Right renal cortex interstitium (tissue), 3 donors: ENCODE measurements at places on chromosomes 7 and 10. TPM values are rescaled to one million over a fixed set of nuclear protein-coding genes. Genes with fewer than 3 reads are reported as not detected.

Gene GNB2
- polyA plus RNA-seq, result 210 TPM

Gene PIP4K2A
- 28.6 TPM for polyA plus RNA-seq

Gene COL13A1
- 19.5 TPM for polyA plus RNA-seq

Gene AGAP9
- 3.8 TPM for polyA plus RNA-seq

Gene CLCN1
- not detected for polyA plus RNA-seq

Gene RHOBTB1
- polyA plus RNA-seq, result 76.7 TPM

Gene HPSE2
- polyA plus RNA-seq, result 0.78 TPM

Gene SPDYE5
- 0.79 TPM for polyA plus RNA-seq

DNA sequence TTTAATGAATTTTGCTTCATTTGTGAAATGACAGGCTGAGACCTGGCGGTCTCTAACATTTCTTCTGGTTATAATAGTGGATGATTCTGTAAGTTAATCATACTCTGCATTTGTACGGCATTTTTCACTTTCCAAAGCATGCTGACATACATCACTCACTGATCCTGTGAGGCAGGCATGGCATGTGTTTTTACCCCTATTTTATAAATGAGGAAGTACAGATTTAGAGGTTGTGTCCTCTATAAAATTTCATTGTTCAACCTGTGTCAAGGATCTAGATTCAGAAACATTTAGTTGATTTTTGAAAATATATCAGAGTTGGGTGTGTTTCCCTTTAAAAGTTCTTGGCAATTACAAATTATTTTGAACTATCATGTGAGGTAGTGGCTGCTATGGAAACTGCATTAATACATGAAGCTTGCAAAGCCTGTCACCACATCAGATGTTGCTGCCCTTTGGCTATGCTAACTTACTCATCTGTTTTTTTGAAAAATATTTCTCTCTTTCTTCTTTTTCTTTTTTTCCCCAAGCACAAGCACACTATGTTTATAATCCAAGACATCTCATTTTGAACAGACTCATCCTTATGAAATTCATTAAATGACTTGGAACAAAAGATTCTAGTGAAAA lies 172.7 kb downstream of the GNAI1 start:
- DNase-seq, result no peak

DNA sequence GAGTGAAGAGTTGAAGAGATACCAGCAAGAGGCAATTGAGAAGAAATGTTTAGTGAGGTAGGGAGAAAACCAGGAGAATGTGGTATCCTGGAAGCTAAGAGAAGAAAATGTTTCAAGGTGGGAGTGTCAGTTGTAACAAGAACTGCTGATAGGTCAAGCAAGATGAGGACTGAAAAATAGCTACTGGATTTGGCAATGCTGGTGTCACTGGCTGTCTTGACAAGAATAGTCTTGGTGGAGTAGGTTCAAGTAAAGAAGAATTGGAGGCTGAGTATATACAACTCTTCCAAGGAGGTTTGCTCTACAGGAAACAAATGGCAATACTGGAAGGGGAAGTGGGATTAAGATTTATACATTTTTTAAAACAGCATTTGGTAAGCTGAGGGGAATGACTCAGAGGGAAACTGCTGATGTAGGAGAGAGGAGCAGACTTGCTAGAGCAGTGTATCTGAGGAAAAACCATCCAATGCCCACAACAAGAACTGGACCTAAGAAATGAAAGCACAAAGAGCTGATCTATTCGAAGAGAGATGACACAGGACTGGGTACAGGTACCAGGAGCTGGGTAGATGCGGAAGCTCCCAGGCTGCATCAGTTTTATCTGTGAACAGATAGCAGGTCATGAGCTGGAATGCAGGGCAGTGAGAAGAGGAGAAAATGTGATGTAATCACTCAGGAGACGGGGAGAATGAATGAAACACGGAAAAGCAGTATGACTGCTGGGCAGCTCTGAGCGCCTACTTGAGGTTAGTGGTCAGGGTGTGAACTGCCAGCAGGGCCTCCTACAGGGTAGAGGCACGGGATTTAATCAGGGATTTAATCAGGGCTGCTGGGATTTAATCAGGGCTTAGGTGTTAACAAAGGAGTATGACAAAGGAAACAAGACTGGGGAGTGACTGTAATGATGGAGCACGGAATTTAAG lies 34.5 kb downstream of the FAM25A start:
- DNase-seq, result no peak

GRCh38 chr10:35892526-35892925 lies 250.4 kb upstream of the FZD8 start:
- DNase-seq, result no peak

DNA sequence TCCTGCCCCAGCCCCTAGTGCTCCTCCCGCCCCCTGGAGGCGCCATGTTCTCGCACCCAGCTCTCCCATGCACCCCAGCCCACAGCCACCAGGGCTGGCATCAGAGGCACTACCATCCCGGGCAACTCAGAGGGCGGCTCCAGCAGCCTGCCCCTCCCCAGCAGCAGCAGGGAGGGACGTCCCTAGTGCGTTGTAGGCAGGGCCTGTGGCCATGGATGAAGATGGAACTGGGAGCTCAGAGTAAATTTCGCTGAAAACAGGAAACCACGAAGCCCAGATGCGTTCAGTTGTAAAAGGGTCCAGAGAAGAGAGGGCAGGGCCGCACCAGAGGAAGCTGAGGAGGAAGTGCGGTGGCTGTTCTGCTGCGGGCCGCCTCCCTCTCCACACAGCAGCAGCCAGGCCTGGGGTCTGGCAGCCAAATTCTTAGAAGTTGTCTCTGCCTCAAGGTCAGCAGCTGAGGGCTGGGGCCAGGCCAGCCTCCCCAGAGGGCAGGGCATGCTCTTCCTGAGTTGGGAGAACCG lies 24.6 kb downstream of the VSIR start:
- no peak for DNase-seq

- DNase-seq, result no peak
Measured at GRCh38 chr10:91569522-91569921, 63.3 kb downstream of the PPP1R3C start.

DNA sequence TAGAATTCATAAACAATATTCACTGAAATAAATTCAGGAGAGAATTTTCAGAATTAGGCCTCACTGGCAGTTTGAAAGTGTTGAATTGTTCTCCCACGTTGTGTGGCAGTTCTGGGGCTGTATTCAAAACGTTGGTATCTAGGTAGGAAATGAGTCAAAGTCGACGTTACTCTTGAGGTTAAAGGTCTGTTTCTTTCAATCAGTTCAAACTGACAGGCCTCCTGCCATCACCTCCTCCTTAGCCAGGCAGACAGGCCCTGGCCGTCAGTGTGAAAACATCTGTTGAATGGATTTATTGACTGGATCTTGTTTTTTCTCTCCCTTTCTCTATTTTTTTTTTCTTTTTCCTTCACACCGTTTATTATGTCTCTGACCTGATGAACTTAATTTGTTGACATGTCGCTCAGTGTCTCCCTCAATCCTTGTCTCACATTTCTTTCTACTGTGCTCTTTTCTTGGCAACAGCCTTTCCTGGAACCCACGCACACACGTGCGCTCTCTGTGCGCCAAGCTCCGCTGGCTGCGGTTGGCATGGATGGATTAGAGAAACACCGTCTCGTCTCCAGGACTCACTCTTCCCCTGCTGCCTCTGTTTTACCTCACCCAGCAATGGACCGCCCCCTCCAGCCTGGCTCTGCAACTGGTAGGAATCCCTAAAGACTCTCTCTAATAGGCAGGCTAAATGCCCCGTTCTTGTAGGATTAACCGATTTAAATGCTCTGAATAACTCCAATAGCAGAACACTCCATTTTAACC lies 231.7 kb downstream of the HDAC9 start:
- no peak for DNase-seq

- no peak for DNase-seq
Measured at GRCh38 chr7:158933468-158934139, 77.2 kb downstream of the DYNC2I1 start.

GRCh38 chr7:132703742-132704141 lies 127.5 kb upstream of the PLXNA4 start:
- DNase-seq, result no peak

GRCh38 chr10:59719374-59719773 lies 9.7 kb upstream of the SLC16A9 start:
- DNase-seq, result no peak

- no peak for DNase-seq
Measured at GRCh38 chr7:140176122-140176701, 571 bp downstream of the KDM7A start.

DNA sequence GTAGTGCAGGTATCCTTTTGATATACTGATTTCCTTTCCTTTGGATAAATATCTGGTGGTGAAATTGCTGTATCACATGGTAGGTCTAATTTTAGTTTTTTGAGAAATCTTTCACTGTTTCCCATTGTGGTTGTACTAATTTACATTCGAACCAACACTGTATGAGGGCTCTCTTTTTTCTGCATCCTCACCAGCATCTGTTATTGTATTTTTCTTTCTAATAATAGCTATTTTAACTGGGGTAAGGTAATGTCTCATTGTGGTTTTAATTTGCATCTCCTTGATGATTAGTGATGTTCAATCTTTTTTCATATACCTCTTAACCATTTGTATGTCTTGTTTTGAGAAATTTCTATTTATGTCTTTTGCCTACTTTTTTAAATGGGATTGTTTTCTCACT lies 335.4 kb upstream of the MTPN start:
- DNase-seq, result no peak

DNA sequence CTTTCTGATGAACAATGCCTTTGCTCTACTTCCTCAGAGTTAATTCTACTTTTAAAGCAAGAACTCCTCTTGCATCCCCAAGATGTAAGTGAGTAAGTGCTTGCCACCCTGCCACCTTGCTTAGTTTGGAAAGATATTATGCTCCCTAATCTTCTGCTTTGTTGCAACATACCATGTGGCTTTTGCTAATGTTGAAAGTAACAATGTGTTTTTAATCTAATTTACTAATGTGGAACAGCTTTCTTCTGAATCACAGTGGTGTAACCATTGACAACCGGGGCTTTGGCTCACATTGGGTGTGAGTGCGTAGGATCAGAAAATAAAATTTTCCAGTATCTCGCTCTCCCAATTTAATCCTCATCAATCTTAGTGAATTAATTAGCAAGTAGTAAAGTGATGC lies 254.1 kb upstream of the PTER start:
- no peak for DNase-seq
